Hematopoietic multipotent progenitor cell treated with erythropoietin and hydrocortisone succinate and interleukin-3 and kit ligand, for 17 days (in vitro differentiated cells): ENCODE measurements at places on chromosomes 11 and 22.
A peak's percentile ranks its signal among the peaks of the same experiment; 100 is the strongest.

DNA sequence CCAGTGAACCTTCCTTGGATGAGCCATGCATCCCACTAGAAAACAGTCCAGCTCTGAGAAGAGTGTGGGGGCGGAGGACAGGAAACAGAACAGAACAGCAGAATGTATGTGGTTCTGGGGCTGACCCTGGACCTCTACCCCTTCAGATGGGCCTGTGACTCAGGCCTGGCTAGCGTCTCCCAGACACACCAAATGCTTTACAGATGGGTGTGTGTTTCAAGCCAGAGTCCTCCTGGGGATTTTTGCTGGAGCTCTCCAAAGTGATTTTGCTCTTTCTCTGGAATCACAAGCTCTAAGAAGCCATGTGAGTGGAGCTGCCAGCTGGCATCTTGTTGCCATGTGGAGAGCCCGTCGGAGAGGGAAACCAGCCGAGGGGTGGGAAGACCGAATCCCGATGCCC, 13.2 kb upstream of the C1QTNF4 start:
- DNase-seq, result no peak

- no peak for DNase-seq
Measured at GRCh38 chr11:105923252-105923651, 98.8 kb downstream of the MSANTD4 start.

DNA sequence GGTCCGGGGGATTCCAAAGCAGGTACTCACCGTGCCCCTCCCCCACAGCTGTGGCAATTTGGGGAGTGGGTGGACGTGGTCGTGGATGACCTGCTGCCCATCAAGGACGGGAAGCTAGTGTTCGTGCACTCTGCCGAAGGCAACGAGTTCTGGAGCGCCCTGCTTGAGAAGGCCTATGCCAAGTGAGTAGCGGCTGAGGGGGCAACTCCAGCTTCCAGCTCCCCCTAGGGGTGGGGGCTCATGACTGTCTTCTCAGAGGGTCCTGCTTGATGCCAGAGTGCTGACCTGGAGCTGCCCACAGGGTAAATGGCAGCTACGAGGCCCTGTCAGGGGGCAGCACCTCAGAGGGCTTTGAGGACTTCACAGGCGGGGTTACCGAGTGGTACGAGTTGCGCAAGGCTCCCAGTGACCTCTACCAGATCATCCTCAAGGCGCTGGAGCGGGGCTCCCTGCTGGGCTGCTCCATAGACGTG, 4.2 kb downstream of the CAPN1 start:
- no peak for DNase-seq

DNA sequence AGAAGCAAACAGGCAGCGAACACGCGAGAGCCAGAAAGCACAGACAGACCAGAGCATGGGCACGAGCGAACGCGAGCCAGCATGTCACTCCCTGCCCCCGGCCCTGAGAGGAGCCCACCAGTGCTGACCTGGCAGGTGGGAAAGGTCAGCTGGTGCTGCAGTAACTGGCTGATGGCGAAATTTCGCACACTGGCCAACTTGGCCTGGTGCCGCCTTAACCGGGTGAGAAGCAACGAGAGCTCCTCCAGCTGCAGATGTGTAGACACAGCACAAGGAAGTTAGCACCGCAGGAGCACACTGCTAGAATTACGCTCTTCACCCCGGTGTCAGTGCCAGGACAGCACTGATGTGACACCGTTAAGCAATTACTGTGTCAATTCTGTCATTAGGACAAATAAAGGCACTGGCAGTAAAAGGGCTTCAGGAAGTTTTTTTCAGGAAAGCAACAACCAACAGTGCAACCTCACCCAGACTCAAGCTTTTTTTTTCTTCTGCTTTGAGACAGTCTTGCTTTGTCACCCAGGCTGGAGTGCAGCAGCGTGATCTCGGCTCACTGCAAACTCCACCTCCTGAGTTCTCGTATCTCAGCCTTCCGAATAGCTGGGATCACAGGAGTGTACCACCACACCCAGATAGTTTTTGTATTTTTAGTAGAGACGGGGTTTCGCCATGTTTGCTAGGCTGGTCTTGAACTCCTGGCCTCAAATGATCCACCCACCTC, 76.8 kb downstream of the C11orf58 start:
- no peak for DNase-seq

DNA sequence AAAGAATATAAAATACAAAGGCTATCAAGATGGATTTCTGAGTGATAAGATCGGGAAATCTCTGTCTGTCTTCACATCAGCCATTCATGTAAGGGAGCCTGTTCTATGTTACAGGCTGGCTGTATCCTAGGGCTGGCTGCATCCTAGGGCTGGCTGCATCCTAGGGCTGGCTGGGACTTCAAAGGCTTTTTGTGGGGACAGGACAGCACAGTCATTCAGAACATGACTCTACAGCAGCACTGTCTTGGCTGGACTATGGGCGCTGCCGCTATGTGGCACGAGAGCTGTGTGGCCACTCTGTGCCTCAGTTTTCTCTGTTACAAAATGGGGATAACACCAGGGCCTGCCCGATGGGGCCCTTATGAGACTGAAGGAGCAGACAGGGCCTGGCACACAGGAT, 10.2 kb downstream of the ADAMTS8 start:
- no peak for DNase-seq

GRCh38 chr11:13667795-13668101, 720 bp upstream of the FAR1 start:
- DNase-seq, result no peak

GRCh38 chr11:63841554-63841953, 2.6 kb downstream of the MARK2 start:
- no peak for DNase-seq

DNA sequence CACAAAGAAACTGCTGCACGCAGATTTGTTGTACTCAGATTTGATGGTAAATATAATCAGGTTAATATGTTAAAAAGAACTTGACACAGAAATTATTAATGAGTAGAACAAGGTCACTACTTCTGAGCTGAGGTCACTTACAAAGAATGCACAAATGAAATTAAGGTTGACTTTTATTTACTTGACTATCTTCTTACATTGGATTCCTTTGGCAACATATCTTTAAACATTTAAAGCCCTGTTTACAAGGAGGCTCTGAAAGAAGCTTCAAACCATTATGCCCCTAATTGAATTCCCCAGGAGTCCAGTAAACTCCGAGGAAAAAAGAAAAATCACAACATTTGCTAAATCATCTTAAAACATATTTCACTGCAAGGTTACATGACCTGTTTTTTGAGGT, 245.5 kb downstream of the SOX6 start:
- no peak for DNase-seq

DNA sequence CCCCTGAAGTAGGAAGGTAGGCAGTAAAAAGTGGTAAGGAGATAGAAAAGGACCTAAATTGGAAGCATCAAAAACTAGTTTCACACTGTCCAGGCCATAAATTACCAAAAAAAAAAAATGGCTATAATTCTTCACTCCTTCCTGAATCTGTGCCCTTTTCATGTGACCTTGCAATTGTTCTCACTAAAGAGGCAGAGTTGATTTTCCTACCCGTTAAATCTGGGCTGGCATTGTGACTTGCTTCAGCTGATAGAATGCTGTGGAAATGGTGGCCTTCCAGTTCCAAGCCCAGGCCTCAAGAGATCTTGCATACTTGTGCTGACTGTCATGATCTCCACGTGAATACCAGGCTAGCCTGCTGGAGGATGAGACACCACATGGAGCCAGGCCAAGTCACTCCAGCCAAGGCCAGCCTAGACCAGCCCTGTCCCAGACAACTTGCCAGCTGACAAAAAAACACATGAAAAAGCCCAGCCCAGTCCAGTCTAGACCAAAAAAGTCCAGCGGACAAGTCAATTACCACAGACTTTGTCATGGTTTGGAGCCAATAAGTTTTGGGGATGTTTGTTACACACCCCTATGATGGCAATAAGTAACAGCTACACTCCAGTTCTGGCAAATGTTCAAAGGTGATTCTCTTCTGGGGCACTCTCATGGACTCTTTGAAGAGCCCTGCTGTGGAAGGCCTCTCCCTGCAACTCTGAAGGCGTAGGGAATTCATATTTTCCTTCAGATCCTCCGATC, 51.4 kb upstream of the NUP50 start:
- DNase-seq, result no peak

DNA sequence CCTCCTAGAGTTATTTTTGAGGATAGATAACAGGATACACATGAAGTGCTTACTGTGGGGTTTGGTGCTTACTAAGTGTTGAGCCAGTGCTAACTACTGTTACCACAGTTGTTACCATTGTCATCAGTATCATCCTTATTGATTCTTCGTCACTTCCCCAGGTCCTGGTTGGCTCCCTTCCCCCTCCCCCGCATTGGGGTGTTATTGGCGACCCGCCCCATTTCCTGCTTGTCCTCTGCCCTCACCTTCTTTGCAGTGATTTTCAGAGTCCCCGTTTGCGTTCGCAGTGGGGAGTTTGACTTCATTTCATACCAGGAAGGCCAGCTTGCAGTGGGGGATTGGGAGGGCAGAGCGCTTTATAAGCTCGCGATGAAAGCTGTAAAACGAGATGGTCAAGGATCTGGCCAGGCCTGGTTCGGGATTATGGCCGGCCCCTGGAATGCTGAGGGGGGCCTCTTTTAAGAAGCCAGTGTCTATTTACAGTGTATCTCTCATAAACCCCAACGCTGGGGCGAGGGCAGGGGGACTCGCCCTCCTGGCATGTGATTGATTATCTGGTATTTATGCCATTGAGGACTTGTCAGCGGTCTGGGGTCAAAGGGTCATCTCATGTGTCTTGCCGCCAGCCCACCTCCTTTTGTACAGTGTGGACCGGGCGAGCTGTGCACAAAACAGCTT, 84.6 kb upstream of the NNMT start:
- DNase-seq, result no peak

DNA sequence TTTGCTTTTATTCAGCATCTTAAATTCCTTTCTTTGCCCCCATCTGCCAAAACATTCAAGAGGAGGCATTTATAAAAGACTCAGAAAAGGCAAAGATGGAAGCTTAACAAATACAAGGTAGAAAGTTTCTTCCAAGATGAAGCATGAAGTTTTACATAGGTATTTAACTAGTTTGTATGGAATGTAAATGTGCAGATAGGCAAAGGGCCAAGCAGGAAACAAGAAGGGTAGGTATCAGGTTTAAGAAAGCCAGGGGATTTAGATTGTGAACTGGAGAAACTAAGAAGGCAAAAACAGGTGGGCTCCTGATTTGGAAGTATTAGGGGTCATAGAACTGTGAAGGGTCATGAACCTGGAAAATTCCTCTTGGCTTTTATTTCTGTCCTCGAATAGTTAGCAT, 62.6 kb downstream of the PPP2R1B start:
- no peak for DNase-seq

- DNase-seq, result no peak
Measured at GRCh38 chr11:129846508-129847335, 31.1 kb downstream of the TMEM45B start.

DNA sequence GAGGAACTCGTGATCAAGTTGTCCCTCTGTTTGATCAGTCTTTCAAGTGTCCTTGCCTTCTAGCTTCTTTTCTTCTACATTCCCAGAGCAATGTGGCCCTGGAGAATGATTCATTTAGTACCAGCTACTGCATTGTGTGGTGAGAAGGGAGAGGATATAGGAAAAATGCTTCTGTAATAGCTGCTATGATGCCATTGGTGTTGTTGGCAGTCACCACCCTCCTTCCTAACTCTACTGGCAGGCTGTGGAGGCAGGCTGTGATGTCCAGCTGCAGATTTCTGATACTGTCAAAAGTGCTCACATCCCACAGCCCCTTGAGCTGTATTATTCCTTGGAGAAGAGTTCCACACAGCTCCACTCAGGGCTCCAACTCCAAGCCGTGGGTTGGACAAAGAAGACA, 52.8 kb downstream of the ENDOD1 start:
- DNase-seq, result no peak

DNA sequence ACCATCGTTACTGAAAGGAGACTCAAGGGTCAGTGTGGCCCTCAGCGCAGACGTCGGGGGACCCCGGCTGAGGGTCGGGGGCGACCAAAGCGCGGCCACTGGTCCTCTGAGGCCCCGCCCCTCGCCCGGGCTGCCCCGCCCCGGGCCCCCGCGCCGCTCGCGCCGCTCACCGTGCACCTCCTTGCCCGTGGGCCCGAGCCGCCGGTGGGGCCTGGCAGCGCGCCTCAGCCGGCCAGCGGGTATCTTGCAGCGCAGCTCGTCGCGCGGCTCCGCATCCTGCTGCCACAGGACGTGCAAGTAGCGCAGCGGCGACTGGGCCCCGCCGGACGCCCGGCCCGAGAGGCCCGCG, 419 bp downstream of the ANKRD54 start:
- DNase-seq, result no peak

GRCh38 chr11:1343391-1344055, 34.1 kb upstream of the TOLLIP start:
- DNase-seq, result no peak

GRCh38 chr22:39152024-39152510, 413 bp downstream of the CBX7 start:
- peak; percentile 43 for DNase-seq

DNA sequence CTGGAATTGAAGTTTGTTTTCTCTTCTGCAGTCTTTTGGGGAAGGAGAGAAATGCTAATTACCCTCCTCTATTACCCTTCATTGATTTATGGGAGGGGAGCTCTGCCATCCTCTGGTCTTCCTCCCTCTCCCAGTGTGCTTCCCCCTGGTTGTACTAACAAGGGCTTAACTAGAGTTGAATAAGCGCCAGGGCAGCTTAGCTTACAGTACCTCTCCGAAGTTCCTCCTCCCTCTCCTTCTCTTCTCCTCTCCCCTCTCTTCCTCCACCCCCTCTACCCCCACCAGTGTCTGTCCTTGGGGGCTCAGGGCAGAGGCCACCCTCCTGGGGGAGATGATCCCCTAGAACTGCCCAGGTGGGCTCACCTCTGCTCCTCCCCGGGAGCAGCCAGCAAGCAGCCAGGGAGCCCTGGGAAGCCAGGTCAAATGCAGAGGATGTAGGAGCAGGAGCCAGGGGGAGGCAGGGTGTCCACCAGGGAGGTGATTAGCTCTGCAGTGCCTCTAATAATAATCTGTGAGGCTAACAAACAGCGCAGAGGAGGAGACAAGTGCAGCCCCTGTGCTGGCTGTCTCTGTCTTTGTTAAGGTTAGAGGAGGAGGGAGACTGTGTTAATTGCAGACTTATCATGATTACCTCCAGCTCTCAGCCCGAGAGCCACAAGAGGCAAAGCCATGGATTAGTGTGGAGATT, 191.6 kb upstream of the CADM1 start:
- DNase-seq, result no peak

GRCh38 chr11:126645186-126645585, 289.7 kb downstream of the ST3GAL4 start:
- no peak for DNase-seq

DNA sequence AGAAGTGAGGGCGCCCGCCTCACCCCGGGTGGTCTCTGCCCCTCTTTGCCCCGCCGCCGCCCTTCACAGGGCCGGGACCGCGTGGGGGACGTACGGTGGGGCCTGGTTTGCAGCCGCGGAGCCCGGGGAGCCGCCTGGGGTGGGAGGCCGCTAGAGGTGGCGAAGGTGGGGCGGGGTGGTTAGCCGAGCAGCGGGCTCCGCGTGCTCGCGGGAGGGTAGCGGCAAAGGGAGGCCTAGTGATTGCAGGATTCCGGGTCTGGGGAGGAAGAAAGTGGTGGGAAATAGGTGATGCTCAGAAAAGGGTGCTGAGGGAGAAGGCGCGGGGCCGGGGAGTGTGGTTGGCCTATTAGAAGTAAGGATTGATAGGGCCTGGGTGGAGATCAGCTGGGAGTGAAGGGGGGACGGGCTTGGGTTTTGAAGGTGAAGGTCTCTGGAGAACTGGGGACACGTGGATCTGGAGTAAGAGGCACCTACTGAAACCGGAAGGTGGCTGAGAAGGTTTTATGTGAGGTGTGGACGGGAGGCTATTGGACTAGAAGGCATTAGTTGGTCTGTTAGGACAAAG, 571 bp downstream of the FAR1 start:
- no peak for DNase-seq

GRCh38 chr22:29307596-29308147, 1.2 kb downstream of the GAS2L1 start:
- DNase-seq, result no peak
